ENCODE measurements at places on chromosomes 16 and 17.
A peak's percentile ranks its signal among the peaks of the same experiment; 100 is the strongest.

DNA sequence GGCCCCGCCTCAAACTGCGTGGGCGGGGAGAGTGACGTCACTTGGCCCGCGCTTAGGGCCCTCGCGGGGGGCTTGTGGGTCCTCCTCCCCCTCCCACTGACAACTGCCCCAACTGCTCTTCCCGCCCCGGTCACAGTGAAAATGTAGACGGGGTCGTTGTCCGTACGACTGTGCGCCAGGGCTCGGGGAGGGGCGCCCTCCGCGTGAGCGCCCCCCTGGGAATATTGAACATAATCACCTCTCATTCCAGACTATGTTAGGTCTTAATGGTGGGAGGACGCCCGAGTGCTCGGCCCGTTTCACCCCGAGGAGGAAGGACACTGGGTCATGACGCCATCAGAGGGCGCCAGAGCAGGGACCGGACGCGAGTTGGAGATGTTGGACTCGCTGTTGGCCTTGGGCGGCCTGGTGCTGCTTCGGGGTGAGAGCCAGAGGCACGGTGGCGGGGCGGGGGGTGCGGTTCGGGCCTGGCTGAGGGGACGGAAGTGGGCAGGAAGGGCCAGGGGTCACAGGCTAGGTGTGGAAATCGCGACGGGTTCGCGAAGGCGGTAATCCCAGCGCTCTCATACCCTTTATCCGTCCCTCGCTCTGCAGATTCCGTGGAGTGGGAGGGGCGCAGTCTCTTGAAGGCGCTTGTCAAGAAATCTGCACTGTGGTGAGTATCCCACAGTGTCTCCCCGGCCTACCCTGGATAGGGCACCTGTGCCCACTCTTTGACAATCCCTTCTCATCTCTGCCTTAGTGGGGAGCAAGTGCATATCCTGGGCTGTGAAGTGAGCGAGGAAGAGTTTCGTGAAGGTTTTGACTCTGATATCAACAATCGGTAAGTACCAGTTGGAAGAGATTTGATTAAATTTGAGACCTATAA lies at the start of gene ELP5:
ELP5 (plus strand) TSS at position 40 of the 868 bp plus-strand sequence; CDS start at position 376, 336 bp downstream.
- peak; percentile 93 for DNase-seq

GRCh38 chr16:67541391-67542263 lies 13.0 kb downstream of the RIPOR1 start:
- no peak for DNase-seq

GRCh38 chr16:82059983-82060421 lies 24.9 kb downstream of the HSD17B2 start:
- DNase-seq = no peak

GRCh38 chr16:67934306-67935100 lies 2.1 kb downstream of the PSMB10 start:
- DNase-seq = no peak

DNA sequence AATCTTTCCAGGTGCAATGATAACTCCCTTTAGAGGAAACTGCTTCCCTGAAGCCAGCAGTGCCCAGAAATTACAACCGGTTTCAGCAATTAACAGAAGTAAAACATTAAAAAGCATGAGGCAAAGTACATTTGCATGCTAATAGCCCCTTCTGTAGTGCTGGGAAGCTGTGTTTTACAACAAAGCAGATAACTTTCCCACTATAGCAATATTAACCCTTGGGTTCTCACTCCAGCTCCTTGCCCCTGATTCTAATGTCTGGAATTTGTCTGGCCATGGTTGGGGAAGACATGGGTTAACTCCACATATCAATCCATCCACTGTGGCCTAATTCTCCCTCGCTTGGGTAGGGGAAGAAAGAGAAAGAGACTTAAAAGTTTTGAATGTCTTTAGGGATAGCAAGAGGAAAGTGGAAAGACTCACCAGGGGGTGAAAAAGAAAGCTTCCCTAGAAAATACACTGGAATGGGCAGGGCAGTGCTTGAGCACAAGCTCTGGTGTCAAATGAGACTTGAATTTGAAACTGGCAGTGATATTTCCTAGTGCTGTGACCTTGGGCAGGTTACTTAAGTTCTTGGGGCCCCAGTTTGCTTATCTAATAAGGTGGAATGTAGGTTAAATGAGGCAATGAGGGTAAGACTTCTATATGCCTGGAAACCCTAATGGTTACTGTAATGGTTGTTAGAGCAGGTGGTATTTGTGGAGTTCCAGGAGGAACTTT lies 102.0 kb downstream of the SOX9 start:
- no peak for DNase-seq

DNA sequence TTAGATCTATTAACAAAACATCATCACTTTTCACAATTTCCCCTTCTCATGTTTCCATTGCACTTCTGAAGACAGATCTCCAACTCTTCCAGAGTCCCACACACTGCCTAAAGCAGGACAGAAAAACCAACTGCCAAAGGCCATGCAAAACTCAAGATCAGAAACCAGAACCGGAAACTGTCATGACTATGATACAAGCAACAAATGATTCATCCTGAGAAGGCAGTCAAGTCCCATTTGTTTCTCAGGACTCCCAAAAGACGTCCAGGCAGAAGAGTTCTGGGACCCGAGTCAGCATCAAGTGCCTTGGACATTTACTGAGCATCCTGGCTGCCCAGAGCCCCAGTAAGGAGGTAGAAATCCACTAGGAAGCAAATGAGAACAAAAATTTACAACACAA lies 38.8 kb downstream of the ERN1 start:
- no peak for DNase-seq

DNA sequence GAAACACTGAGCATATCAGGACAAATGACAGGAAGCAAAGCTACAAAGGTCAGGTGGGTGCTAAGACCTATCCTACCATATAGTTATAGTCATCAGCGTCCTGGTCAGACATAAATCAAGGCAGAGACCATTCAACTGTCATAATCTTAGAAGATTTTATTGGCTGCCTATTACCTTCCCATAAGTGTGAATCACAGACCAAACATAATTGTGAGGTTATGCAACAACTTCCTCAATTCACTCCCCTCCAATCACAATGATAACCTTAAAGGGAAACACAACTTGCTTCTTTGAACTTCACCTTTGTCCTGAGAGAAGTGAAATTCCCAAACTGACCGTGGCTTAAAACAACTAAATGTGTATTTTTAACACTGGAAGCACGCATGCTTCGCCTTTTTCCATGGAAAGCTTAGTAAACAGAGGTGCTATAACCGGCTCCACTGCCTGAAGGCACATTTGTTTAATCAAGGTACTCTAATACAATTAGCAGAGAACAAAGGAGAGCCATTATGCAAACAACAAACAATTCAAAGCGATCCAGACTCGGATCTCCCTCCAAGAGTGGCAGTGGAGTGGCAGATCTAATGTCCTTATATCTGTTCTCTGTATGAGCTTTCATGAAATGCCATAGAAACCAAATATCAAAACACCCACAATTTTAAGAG lies 84.9 kb downstream of the TMEM114 start:
- DNase-seq = no peak

DNA sequence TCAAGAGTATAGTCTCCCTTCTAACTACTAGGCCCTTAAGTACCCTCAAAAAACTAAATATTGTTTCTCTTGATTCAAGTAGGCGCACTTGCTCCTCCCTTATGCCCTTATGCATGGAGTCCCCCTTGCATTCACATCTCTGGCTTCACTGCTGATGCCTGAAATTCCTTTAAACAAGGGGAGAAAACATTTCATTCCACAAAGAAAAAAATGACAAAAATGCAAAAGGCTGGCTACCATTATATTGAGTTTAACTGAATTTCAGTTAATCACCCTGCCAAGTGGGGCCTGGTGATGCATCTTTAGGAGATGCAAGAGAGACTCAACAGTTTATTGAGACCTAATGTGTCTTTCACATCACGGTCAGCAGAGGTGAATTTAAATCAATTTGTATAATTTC lies 35.6 kb downstream of the CRLF3 start:
- no peak for DNase-seq

DNA sequence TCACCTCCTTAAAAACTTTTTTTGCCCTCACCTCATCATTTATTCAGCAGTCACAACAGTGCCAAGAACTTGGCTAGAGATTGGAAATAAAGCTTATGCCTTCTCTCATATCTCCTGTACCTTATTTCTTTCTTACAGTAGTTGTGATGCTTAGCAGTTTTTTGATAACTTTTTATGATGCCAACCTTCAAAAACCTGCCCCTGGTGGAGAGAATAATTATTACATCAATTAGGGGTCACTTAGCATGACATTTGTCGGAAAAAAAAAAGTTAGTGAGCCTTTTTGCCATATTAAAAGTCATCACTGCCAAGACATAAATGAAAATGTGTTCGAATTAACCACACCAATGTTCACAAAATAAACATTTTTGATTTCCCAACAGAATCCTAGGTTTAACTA lies 296.6 kb downstream of the WWOX start:
- no peak for DNase-seq

DNA sequence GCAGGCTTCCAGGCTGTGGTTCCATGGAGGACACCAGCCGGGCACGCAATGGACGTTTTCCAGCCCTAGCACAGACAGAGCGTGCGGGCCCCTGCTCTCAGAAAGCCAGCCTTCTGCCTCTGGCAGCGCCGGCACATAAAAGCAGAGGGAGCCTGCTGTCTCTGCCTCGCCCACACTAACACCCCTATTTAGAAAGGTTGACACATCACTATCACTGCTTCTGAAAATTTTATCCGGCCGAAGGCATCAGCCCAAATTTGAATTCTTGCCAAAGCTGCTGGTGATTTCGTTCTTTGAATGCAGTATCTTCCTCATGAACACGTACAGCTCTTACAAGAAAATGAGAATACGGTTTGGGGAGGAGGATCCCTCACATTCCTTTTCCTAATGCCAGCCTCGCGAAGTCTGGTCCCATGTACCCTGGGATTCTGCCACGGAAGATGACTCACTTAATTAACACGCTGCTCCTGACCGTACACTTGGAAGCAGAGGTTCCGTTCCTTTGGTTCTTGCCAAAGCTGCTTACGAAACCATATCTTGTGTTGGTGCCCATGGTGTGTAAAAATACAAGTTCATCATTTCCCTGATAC lies 1.3 kb upstream of the RAB11FIP3 start:
- no peak for DNase-seq

GRCh38 chr16:73183611-73184092 lies 135.7 kb upstream of the ZFHX3 start:
- no peak for DNase-seq
